Eye (tissue), 1 donor: ENCODE measurements at places on chromosomes 13 and 19.

GRCh38 chr19:29245215-29245614, 32.3 kb upstream of the UQCRFS1 start:
- DNase-seq: peak; percentile 13

DNA sequence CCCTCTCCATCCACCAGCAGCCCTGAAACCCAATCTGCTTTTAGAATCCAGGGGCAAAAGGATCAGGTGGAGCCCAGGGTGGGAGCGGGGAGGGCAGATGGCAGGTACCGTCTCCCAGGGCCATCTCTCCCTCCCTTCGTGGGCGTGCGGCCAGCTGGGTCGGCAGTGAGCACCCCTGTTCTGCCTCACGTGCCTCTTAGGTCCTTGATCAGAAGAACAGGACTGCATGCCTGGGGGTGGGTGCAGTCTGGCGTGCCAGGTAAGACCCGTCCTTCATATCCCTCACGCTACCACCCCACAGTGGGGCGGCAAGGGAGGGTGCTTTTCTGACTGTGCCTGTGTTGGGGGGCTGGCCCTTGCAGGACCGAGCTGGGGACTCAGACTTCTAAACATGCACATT, 2.0 kb downstream of the SLC8A2 start:
- DNase-seq: no peak

DNA sequence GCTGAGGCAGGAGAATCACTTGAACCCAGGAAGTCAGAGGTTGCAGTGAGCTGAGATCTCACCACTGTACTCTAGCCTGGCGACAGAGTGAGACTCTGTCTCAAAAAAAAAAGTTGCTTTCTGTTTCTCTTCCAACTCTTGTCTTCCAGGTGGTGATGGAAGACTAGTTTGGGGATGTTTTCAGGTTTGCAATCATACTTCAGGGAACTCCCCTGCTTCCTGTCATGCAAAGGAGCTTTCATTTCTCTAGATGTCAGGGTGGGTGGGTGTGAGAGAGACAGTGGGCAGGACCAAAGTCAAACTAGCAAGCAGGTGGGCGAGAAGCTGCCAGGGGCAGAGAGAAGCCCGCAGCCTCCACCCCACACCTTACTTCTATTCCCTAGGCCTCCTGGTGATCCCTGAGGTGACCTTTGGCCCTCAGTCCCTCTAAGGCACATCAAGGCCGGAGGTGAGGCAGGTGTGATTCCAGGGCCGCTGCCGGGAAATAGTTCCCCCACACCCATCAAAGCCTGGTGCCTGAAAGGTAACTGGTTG, 25.7 kb downstream of the CCNE1 start:
- no peak for DNase-seq

- no peak for DNase-seq
Observed at GRCh38 chr13:113596321-113597200, 12.0 kb downstream of the TFDP1 start.

DNA sequence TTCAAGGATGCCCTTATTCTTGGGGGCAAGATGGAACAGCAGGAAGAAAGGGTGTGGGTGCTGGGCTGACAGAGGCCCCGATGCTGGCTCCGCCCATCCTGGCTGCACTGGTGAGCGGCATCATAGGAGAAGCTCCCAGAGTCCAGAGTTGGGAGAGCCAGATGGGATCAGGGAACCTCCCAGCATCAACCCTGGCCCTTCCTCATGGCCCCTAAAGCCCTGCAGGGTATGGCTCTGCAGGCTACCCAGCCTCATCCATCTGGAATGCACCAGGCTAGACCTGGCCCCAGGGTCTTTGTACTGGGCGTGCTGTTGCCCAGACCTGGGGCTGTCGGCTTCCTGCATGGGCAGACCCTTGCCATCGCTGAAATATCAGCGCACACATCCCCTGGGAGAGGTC, 7.9 kb upstream of the ELL start:
- DNase-seq: no peak

DNA sequence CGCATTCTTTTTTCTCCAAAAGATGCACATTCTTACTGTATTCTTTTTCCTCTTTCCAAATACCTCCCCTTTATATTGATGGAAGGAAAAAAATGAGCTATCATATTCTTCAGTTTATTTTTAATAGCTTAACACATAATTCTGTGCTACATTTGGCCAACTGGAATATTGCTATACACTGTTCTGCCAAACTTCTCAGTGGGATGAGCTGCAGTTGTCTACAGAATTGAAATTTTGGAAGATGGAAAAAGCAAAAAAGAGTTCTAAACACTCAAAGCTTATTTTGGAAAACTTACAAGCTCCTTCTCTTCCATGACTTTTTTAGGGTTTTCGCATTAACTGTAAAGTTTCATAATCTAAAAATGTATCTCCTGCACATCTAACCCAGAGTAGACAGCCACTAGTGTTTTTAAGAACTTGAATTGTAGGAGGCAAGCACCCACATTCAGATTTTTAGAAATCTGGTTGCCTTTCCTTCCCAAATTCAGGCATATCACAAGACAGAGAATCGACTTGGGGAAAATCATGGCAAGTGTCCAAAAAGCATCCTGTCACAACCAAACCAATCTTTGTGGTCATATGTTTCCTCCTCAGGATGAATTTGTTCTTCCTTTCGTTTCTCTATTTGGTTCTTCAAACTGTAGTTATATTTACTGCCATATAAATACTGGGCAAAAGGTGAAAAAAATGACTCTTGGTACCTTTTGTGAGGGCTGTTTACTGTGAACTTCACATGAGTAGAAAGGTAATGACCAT, 111.4 kb upstream of the FRY start:
- DNase-seq: no peak

DNA sequence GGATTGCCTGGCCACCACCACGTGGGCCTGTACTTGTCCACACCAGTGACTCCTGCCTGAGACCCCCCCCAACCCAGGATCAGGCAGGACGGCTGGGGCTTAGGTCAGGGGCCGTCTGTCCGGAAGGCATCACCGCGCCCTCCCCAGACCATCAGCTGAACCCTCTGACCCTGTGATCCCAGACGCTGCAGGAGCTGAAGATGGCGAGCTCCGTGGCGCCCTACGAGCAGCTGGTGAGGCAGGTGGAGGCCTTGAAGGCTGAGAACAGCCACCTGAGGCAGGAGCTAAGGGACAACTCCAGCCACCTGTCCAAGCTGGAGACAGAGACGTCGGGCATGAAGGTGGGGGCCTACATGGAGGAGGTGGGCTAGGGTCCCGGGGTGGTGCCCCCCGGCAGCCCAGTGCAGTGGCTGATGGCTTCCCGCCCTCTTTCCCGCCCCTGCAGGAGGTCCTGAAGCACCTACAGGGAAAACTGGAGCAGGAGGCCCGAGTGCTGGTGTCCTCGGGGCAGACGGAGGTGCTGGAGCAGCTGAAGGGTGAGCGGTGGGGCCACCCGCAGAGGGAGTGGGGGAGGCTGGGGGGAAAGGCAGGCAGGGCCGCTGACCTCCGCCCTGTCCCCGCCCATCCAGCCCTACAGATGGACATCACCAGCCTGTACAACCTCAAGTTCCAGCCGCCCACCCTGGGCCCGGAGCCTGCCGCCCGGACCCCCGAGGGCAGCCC, 3.0 kb downstream of the APC2 start:
- DNase-seq: no peak
